ENCODE measurements at places on chromosomes 5 and 9.

DNA sequence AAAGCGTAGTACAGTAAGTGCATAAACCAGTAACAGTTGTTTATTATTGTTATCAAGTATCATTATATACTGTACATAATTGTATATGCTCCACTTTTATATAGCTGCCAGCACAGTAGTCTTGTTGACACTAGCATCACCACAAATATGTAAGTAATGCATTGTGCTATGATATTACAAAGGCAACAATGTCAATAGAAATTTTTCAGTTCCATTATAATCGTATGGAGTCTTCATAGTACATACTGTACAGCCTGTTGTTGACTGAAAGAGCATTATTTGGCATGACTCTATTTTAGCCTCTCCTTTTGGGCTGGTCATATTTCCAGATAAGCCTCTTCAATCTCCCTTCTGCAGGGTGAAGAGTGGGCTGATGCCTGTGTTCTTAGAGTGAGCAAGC is 40.4 kb downstream of the CFAP95 start:
- DNase-seq, result no peak

DNA sequence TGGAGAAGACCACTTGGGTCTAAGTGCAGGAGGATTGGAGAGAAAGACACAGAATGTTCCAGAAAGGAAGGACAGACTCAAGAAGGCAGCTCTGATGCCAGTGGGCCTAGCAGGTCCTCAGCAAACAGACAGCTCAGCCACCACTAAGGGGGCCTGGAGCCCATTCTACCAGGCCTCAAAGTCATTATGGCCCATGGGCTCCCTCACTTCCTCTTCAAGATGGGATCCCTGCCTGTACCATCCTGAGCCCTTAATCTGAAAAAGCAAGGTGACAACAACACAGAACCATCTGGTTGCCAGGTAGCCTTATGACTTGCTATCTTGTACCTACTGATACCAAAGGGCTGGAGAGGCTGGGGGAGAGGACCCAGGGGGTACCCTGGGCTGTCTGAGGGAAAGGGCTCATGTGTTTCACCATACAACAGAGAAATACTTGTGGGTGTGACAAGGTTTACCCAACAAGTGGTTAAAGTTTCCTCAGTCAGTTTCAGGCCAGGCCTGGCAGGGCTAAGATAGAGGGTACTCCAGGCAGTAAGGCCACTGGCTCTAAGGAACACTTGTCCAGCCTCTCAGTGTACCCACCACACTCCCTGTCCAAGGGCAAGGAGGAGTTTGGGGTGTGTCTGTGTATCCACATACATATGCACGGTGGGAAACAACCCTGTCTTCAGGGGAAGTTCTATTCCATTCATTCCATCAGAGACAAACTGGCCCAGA is 30.7 kb downstream of the TCF7 start:
- DNase-seq, result no peak

DNA sequence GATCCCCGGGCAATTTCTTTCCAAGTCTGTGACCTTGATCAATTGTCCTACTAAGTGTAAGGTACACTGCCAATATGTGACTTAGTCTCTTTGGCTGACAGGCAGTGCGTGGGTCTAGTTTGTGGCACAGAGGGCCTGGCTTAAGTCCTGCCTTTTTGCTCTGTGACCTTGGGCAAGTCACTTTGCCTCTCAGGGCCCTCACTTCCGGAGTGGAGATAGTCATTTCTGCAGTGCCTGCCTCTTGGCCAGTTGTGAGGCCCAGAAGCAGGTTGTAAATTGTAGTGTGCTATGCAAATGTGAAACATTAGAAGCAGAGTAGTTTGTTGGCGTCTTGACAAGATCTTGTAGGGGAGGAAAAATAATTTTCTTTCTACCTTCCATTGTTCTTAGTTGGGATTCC is 39.0 kb downstream of the KIF4B start:
- no peak for DNase-seq

GRCh38 chr9:137266585-137267453 is 10.7 kb upstream of the TOR4A start:
- DNase-seq, result no peak

- DNase-seq, result no peak
Measured at GRCh38 chr5:171323806-171324632, 15.0 kb downstream of the TLX3 start.

- DNase-seq, result no peak
Measured at GRCh38 chr5:108382784-108383330, 959 bp upstream of the FBXL17 start.

DNA sequence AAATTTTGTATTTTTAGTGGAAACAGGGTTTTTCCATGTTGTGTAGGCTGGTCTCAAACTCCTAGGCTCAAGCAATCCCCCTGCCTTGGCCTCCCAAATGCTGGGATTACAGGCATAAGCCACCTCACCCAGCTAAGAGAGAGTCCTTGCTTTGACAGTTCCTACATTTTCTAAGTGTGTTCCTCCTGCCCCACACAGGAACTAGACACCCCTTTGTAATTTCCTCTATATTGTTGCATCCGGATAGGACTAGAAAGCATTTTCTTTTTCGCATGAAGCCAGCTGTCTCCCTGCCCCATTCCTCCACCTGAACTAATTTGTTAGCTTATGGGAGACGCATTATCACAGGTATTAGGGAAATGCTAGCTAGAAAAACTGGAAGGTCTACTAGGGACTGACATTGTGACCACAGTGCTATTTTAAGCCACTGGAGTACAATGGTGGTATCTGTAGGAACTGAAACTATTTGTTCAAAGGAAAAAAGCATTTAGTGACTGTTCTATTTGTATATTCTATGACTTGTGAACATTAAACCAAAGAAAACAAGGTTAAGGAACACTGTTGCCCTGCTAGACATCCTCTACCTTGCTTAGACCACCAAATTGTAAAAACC is 214.1 kb downstream of the SMARCA2 start:
- DNase-seq, result no peak

- no peak for DNase-seq
Measured at GRCh38 chr5:87777877-87778276, 365.1 kb upstream of the CCNH start.

GRCh38 chr9:74255489-74255984 is 241.6 kb upstream of the RORB start:
- DNase-seq, result no peak

- no peak for DNase-seq
Measured at GRCh38 chr9:124622882-124623281, 115.7 kb upstream of the NR5A1 start.

- no peak for DNase-seq
Measured at GRCh38 chr5:163612358-163613149, 107.1 kb downstream of the MAT2B start.

DNA sequence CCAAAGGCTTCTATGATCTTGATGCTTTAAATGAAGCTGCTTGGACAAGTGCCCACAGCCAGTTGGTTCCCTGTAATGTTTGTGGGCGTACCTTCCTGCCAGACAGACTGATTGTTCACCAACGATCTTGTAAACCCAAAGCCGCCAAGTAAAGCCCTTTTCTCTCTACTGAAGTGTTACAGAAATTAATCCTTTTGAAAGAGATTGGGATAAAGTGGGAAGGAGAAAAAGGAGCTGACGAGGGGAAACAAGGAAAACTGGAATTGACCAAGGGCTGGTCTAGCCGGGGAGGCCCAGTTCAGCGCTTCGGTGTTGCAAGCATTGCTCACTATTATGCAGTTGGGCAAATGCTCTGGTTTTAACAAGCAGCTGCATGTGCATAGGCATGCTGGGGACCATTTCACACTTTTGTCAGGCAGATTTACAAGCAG is 53.2 kb downstream of the ZNF474 start:
- no peak for DNase-seq

GRCh38 chr9:68726489-68726888 is 21.4 kb downstream of the PIP5K1B start:
- no peak for DNase-seq

DNA sequence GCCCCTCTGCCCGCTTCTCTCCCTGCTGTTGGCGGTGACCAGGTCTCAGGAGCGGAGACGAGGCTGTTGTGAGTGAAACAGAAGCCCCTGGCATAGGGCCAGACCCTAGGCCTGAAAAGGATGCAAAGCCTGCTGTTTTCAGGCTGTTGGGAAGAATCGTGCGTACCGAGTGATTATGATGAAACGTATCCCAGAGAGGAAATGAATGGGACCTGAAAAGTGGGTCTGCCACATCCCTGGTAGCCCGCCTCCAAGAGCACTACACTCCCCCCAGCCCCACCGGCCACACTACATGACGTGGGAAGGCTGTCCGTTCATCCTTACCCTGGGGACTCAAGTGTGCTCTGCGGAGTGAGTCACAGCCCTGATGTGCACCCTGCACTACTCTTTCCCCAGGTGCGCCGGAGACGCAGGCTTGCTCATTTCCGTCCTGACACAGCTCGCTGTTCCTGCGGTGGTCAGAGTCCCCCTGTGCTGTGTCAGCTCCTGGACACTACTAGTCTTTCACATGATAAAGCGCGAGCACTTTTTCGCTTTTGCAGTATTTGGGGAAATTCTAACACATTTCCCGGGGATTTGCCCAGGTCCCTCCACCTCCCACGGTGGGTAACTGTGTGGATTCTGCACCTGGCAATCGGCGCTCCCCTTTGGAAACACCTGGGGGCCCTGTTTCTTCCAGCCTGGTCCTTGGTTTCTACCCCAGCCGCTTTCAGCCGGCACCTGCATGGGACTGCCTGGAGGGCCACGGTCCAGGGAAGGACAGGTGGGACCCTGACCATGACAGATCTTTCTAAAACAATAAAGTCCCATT is 91.5 kb downstream of the ANKRD33B start:
- DNase-seq, result no peak

DNA sequence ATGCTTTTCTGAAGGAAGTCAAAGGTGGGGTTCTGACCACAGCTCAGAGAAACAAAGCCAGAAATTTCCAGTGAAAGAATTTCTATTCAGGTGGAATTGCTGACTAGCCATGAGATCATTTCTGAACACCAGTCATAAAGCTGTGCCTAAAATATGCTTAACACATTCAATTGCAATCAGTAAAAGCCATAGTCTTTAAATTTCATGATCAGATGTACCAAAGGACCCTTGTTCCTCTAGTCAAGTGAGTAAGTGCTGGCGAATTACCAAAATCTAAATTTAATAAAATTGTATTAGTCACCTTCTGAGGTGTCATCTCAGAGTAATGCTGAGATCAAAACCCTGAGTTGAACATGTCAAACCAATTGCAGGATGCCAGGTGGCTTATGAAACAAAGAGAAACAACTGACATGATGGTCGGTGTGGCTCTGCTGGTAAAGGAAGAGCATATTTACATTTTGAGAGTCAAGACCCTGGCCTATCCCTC is 334.2 kb upstream of the CCNH start:
- DNase-seq, result no peak

DNA sequence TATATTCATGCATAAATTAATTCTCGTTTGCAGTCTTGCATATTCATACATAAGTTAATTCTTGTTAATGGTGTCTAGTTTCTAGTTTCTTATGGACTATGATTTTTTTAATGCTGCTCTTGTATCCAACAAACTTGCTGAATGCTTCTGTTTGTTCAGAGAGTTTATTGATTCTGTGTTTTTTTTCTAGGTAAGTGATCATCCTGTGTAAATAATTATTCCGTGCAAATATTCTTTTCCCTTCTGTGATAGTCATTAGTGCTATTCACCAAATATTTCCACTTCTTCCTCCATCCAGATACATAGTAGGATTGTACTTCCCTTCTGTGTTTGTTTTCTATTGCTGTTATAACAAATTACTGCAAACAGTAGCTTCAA is 35.8 kb upstream of the SHISAL2B start:
- no peak for DNase-seq

DNA sequence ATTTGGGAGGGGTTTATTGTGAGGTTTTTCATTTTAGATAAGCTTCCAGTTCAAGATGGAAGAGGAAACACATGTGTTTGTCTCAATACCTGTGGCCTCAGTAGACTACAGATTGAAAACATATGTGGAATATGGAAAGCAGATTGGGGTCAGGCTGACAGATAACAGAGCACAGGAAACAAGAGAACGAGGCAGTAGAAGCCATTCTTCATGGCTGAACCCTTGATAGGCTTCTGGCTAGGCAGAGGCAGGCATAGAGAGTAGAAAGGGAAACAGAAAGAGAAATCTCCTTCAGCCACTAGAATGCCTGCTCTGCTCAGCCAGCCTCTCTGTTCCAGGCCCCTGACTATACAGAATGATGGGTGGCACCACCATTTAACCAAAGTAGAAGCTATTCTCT is 152.5 kb downstream of the MUSK start:
- no peak for DNase-seq

DNA sequence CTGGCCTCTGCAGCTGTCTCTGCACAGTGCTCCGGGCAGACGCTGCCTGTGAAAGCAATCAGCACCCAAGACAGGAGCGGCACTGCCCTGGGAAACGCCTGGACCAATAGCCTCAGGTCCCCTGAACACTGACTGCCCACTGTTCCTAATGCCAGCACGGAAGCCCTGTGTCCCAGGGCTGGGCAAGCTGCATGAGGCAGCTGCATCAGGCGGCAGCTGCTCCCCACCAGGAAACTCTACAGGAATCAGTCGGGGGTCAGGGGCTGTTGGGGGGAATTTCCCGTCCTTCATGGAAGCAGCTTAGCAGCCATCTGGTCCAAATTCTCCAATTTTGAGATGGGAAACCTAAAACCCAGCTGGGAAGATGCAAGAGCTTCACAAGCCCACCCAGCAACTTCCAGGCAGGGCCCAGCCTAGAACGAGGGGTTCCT is 118.6 kb downstream of the VAV2 start:
- DNase-seq, result no peak

DNA sequence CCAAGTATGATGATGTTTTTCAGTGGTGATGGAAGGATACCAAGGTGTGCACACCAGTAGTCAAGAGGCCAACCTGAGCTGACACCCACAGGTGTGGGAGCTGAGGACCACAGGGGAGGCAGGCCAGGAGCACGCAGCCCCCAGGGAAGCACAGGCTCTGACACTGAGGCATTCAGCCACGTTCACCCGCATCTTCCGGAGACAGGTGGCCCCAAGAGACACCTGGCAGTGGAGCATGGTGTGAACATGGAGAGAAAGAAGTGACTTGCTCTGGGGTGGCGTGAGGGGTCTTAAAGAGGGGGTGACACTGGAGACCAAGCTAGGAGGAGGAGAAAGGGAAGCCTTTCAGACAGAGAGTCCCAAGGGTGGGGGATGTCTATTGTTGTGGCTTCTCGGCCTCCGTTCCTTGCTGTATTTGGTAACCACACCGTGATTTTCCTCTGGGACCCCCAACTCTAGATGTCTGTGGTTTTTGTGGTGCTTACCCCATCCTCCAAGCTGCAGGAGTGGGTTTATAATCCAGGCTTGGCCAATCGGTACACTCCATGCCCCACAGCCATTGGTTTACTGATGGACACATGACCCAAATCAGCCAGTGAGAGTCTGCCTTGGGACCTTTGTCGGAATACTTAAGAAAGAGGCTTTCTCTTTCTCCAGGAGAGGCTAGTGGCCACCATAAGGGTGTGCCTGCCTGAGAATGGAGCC is 84.6 kb downstream of the HRH2 start:
- DNase-seq, result no peak

- no peak for DNase-seq
Measured at GRCh38 chr5:39624268-39624886, 199.6 kb upstream of the DAB2 start.

- no peak for DNase-seq
Measured at GRCh38 chr5:69414885-69415583, at the start of gene MARVELD2. Gene MARVELD2 (plus strand): TSS chr5:69415116. CDS start chr5:69419386, 4,270 bp downstream.

- no peak for DNase-seq
Measured at GRCh38 chr5:174524351-174524750, 200.0 kb upstream of the MSX2 start.

- DNase-seq, result no peak
Measured at GRCh38 chr5:93532370-93532769, 48.6 kb downstream of the NR2F1-AS1 start.

Data from stimulated activated CD8-positive, alpha-beta memory T cell treated with anti-CD3 and anti-CD28 coated beads, Interleukin-7, amount 100 ng/mL, for 1 hour (primary cell).